CD4-positive, alpha-beta T cell treated with Interleukin-6 at 100 ng/mL for 8 hours (primary cell): ENCODE measurements at places on chromosomes 6 and 20.

DNA sequence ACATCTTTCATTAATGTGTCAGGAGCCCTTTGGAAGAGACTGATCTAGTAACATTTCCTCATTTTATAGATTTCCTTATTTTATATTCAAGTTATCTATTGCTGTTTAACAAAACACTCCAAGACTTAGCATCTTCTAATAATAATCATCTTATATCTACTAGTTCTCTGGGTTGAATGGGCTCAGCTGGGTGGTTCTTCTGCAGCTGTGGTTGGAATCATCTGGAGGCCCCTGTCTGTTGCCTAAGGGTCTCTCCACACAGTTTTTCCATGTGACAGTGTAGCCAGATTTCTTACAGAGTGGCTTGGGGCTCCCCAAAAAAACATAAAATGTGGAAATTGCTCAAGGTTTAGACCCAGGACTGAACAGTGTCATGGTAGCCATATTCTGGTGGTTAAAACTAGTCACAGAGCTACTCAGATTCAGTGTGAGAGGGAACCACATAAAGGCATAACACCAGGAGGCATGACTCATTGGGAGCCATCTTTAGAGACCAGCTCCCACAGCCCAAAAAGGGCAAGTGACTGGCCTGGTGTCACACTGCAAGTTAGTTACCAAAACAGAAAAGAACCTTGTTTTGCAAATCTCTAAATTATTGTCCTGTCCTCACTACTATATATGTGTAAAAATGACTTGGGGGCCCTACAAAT lies 11.5 kb downstream of the SLC2A10 start:
- no peak for DNase-seq

GRCh38 chr6:167513778-167514177 lies 188.9 kb downstream of the TTLL2 start:
- no peak for DNase-seq

DNA sequence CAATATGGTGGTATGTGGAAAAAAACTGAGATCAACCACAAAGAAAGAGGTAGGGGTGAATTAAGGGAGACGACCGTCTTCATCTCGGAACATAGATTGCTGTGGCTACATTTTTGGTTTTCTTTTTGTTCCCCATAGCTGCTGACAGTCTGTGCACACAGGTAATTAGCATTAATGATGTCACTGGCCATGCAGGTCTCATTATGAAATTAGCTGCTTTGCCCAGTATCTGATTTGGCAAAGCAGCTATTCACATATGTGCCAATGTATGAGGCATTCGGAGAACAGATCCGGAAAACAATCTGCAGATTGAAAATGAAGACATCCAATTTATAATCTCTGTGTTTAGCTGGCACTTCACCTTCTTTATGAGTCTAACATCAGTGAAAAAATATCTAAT lies 13.1 kb downstream of the NOX3 start:
- DNase-seq = no peak

DNA sequence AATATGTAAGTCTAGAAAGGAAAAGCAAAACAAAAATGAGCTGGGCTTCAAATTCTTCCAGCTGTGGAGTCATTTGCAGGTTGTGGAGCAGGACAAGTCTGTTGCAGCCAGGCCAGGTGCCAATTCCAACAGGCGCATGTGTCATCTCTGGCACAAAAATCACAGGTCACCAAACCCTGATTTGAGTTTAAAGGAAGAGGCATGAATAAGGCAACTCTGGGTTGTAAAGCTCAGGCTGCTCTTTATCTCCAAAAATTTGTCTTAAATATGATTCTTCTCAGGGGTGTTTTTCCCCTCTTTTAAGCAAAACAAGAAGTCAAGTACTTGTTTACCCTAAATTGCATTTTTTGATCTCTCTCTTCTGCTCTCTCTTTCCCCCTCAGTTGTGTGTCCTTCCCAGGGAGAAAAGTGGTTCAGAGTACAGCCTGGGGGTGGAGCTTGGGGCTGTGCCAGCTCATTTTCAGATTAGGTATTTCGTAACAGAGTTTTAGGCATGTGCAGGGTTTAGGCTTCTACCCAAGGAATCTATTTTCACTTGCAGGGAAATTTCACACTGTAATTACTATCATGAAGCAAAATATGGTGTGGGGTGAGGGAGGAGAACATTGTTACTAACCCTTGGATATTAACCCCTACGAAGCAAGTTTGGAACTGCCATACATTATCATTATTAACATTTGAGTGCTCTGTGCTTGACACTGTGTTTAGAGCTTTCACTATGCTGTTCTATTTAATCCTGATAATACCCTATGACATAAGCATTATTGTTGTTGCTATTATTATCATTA lies 8.3 kb upstream of the NCOA3 start:
- peak; percentile 43 for DNase-seq

DNA sequence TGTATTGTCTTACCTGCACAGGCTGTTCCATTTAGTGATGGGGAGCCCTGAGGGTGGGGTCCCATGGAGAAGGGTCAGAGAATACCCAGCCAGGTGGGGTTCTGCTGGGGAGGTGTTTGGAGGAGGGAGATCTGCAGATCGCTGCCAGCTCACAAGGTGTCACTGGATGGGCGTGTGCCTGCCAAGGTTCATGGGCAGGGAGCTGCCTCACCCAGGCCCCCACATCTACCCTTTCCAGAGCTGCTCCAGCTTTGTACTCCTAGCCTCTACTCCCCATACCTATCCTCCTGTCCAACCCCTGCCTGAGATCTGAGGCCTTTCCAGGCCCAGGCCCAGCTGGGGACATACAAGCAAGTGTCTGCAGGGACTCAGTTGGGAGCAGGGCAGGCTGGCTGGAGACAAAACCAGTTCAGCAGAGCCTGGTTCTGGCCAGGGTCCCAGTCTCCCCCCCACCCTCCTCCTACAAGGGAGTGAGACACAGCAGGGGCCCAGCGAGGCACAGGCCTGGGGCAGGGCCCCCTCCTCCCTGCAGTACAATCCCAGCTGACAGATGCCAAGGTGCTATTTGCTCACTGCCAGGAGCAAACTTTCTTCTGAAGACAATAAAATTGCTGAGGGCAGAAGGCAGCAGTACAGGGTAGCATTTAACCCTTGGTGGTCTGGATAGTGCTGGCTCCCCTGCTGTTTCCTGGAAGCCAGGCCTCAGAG lies 19.7 kb downstream of the SPDEF start:
- DNase-seq = no peak

DNA sequence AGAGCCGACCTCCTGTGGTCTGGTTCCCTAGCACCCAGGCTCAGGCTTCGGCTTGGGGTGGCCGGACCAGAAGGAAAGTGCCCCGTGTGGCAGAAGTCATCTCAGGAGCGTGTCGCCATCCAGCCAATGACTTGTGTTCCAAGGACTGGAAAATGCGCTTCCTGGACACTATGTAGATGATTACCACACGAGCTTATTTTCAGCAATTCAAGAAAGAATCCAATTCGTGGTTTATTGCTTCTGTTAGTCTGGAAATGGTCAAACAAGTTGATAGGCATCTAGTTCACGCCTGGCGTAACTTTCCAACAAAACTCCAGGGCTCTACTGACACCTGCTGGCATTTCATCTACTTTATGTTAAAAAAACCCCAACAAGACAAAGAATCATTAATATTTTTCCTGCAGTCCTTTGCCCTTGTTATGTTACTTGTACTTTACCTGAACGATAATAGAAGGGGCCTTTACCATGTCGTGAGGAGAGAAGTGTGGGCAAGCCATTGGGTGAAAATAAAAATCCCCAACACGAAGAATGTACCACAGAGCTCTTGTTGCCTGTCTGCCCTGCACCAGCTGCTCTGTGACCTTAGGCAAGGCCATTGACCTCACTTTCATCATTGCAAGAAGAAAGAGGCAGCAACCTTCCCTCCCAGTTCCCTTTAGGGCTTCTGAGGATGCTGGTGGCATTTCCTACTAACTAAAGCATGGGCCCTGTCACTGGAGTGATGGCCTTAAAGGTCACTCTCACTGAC lies 154.7 kb upstream of the LAMP5 start:
- DNase-seq = no peak

- DNase-seq = no peak
Measured at GRCh38 chr6:10449751-10450150, 34.9 kb upstream of the TFAP2A start.

DNA sequence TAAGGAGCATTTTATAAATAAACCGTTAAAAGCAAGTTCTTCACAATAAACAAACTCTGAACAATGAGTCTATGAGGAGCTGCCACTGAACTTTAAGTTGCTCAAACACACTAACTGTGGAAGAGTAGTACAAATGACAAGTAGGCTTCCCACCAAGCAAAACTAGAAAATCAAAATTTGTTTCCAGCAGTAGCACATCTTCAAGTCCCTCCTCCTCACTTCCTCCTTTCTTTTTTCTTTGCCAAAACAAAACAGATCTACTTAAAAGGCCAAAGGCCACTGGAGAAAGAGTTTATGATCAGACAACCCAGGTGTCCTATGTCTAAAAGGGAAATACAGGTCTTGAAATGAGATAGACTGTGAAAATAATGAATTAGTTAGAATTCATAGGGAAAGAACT lies 17.1 kb upstream of the FAM135A start:
- DNase-seq = no peak

GRCh38 chr6:91678679-91679446 lies 1092.0 kb upstream of the MAP3K7 start:
- no peak for DNase-seq

- no peak for DNase-seq
Measured at GRCh38 chr6:112218563-112218962, 35.8 kb downstream of the LAMA4 start.

- no peak for DNase-seq
Measured at GRCh38 chr20:34994509-34995131, 39.0 kb downstream of the MYH7B start.

GRCh38 chr6:6798448-6798860 lies 209.9 kb downstream of the LY86 start:
- no peak for DNase-seq

GRCh38 chr6:15953152-15953880 lies 175.6 kb upstream of the MYLIP start:
- no peak for DNase-seq

DNA sequence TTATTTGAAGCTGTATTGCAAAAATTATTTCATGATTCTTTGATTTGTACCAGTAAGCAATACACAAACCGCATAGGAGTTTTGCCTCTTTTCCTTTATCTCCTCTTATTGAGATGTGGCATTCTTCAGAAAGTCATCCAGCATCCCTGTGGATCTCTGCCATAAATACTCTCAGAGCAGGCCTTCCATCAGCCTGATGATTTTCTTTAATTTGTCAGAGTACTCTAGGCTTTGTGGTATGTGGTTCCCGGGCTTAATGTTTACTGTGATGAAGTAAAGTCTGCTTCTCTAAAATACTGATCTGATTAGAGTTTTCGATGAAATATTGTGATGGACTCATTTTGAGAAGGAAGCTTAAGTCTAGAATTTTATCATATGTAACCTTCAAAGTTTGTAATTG lies 31.1 kb upstream of the SLC35D3 start:
- DNase-seq = no peak

DNA sequence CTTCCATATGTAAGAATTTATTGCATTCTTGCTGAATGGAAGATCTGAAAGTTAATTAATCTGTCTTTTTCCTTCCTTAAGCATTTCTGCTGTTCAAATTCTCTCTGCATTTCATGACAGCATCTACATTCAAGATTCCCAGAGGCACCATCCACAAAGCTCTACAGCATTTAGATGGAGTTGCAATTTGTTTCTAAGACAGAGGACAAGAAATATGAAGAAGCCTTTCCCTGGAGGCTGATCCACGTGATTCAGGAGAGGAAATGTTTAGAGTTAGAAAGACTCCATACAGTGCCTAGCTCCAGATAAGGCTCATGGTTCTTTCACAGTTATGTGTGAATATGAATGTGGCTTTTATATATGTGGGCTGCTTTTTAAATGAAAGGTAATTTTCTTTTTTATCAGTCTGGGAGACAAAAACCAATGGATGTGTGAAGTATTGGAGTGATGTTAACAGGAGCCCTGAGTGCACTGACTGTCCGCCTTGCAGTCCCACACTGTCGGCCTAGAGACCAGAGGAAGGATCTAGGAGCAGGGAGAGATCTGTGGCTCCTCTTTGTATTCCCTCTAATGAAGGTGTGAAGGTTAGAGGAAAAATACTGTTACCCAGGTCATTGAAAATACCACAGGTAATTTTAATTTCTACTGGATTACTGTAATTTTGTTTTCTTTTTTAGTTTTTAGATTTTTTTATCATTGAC lies 686.6 kb upstream of the GJE1 start:
- no peak for DNase-seq

GRCh38 chr6:127273499-127273898 lies 6.8 kb downstream of the RNF146 start:
- DNase-seq = no peak

GRCh38 chr20:53221731-53222130 lies 249.6 kb downstream of the TSHZ2 start:
- no peak for DNase-seq

DNA sequence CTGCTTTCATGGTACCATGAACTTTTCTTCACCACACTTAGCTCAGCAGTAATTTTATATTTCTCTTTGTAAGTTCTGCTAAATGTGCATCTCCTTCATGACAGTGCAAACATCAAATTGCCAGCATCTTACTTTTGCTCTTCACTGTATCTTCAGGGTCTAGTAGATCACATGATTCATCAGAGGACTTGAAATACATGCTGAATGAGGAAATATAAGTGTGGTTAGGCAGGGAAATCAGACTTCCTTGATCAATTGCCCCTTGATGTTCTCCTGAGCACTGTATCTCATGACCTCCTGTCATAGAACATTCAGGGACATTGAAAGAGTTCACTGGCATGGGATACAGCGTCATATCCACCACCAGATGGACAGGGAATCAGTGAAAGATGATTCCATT lies 25.3 kb upstream of the POLR1H start:
- no peak for DNase-seq

DNA sequence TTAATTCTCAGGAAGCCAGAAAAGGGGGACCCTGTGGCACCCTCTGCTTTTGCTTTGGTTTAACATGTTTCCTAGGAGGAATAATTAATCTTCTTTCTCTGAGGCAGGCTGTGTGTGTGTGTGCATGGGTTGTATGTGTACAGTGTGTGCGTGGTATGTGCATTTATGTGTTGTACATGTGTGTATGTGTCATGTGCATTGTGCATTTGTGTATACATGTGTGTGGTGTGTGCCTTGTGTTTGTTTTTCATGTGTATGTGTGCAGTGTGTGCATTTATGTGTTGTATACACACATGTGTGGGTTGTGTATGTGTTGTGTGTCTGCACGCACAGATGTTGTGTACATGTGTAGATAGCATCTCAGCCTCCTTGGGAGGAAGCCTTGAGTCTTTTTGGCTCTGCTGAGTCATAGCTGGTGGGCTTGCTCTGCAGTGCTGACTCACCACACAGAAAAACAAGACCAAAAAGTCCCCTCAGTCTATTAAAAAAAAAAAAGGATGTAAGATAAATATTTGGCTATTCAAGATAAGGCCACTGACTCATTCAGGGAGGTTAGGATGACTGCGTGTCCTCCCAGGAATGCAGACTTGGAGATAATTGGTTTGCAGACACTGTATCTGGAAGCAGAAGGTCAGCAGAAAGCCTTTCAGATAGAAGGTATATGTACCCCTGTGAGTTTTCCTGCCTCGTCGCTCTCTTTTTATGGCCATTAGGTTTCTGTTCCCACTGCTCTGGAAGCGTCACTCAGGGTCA lies 58.6 kb downstream of the SYNJ2 start:
- peak; percentile 49 for DNase-seq

- no peak for DNase-seq
Measured at GRCh38 chr6:138231381-138231886, 13.1 kb upstream of the PBOV1 start.

- no peak for DNase-seq
Measured at GRCh38 chr6:121645100-121645745, 209.8 kb downstream of the GJA1 start.

GRCh38 chr6:110858016-110858415 lies 16.6 kb upstream of the AMD1 start:
- no peak for DNase-seq

- DNase-seq = no peak
Measured at GRCh38 chr6:131923356-131923755, 27.8 kb downstream of the CCN2 start.
